Activated T-helper 2 cell treated with anti-CD3 and anti-CD28 coated beads, Interferon-gamma antibody, Interleukin-2, Interleukin-4, amounts not matched to agents 10 μg/mL and 5 μg/mL and 100 μg/mL, durations not matched to agents 14 hours and 24 hours and 36 hours (primary cell): ENCODE measurements at places on chromosomes 13 and 19. TPM values are rescaled to one million over a fixed set of nuclear protein-coding genes. Genes with fewer than 3 reads are reported as not detected.

LYPD3 gene
- total RNA-seq = 2.5 and 3.0 TPM in 2 replicates

NLRP9 gene
- not detected in 2 replicates for total RNA-seq

ZNF221 gene
- 0.92 and 1.4 TPM in 2 replicates for total RNA-seq

ZNF841 gene
- total RNA-seq = 13.2 and 15.0 TPM in 2 replicates

DNAAF3 gene
- 0.23 and 0.27 TPM in 2 replicates for total RNA-seq

MUC16 gene
- not detected in 2 replicates for total RNA-seq

RYR1 gene
- total RNA-seq = 8.0 and 8.7 TPM in 2 replicates

SOHLH2 gene
- not detected in 2 replicates for total RNA-seq

ZNF723 gene
- not detected in 2 replicates for total RNA-seq

ZNF382 gene
- total RNA-seq = 8.8 and 10.8 TPM in 2 replicates

ZNF324 gene
- 11.6 and 12.3 TPM in 2 replicates for total RNA-seq

PSG6 gene
- total RNA-seq = not detected in 2 replicates

TLE2 gene
- 2.2 and 2.4 TPM in 2 replicates for total RNA-seq

FFAR1 gene
- total RNA-seq = 0.09 and 0.21 TPM in 2 replicates

ZNF529 gene
- 14.8 and 15.2 TPM in 2 replicates for total RNA-seq

KIR2DL1 gene
- total RNA-seq = not detected in 2 replicates

CGB7 gene
- total RNA-seq = not detected in 2 replicates

POU4F1 gene
- 0.11 TPM in 1 of 2 replicates, not detected in the other for total RNA-seq

ZNF548 gene
- 10.5 and 12.5 TPM in 2 replicates for total RNA-seq

FGF14 gene
- total RNA-seq = not detected in 2 replicates

MEIS3 gene
- 0.16 TPM in 1 of 2 replicates, not detected in the other for total RNA-seq

FBXO27 gene
- 0.57 and 0.84 TPM in 2 replicates for total RNA-seq

APC2 gene
- 0.07 and 0.21 TPM in 2 replicates for total RNA-seq

ZNF541 gene
- total RNA-seq = 0.09 and 0.46 TPM in 2 replicates

ATP4A gene
- total RNA-seq = not detected in 2 replicates

CEACAM1 gene
- 7.1 and 8.5 TPM in 2 replicates for total RNA-seq

ZGLP1 gene
- 3.2 and 3.5 TPM in 2 replicates for total RNA-seq

HIPK4 gene
- 0.07 TPM in 1 of 2 replicates, not detected in the other for total RNA-seq

CCL25 gene
- total RNA-seq = not detected in 2 replicates

ZNF45 gene
- 11.1 and 12.2 TPM in 2 replicates for total RNA-seq

MAST3 gene
- total RNA-seq = 16.6 and 17.2 TPM in 2 replicates

RNF17 gene
- total RNA-seq = not detected in 2 replicates

SERP2 gene
- 0.25 TPM in 1 of 2 replicates, not detected in the other for total RNA-seq

RFPL4A gene
- not detected in 2 replicates for total RNA-seq

ZNF491 gene
- total RNA-seq = 0.67 and 0.82 TPM in 2 replicates

LINGO3 gene
- total RNA-seq = 0.23 TPM in 1 of 2 replicates, not detected in the other

KCNK6 gene
- total RNA-seq = 27.3 TPM in 2 replicates

KCTD4 gene
- not detected in 2 replicates for total RNA-seq

DAND5 gene
- total RNA-seq = 0.16 TPM in 1 of 2 replicates, not detected in the other

RNF225 gene
- total RNA-seq = 0.57 and 0.91 TPM in 2 replicates

C1QTNF9 gene
- total RNA-seq = not detected in 2 replicates

DNASE2 gene
- 21.9 and 25.6 TPM in 2 replicates for total RNA-seq

LMO7 gene
- total RNA-seq = 6.2 and 6.9 TPM in 2 replicates

OBI1 gene
- total RNA-seq = 17.7 and 18.1 TPM in 2 replicates

GPR183 gene
- total RNA-seq = 143 and 147 TPM in 2 replicates

ZNF766 gene
- total RNA-seq = 15.9 and 18.2 TPM in 2 replicates

CGB8 gene
- not detected in 2 replicates for total RNA-seq

GJB2 gene
- 2.3 and 2.7 TPM in 2 replicates for total RNA-seq

FFAR3 gene
- total RNA-seq = 0.92 and 1.2 TPM in 2 replicates

CNMD gene
- not detected in 2 replicates for total RNA-seq
